ENCODE measurements at places on chromosomes 13 and 19.
A peak's percentile ranks its signal among the peaks of the same experiment; 100 is the strongest.

- DNase-seq: no peak
Measured at GRCh38 chr19:7216373-7216902, 77.8 kb downstream of the INSR start.

- DNase-seq: no peak
Measured at GRCh38 chr13:109332506-109333499, 453.6 kb downstream of the IRS2 start.

- DNase-seq: no peak
Measured at GRCh38 chr19:54493967-54494585, 8.6 kb upstream of the LAIR2 start.

- no peak for DNase-seq
Measured at GRCh38 chr19:718991-719512, 10.3 kb downstream of the PALM start.

- peak; percentile 13 for DNase-seq
Measured at GRCh38 chr13:35164324-35164932, 222.4 kb downstream of the NBEA start.

DNA sequence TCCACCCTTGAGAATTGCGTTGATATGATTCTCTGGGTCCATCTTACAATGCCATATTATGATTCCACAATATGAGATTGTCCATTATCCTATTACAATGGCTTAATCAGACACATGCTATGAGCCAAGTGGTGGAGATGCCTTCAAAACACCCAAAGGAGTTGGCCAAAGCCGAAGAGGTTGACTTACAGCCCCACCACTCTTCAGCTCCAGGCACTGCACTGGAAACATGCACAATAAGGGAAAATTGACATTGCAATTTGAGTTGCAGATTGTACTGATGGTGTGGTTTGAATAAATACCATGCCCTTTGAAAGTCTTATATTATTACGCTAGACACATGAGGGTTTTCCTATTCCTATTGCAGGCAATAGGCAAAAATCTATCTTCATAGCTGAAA, 75.4 kb upstream of the TNFSF11 start:
- DNase-seq: no peak

GRCh38 chr13:40228990-40229389, 437.5 kb downstream of the FOXO1 start:
- DNase-seq: no peak

- DNase-seq: no peak
Measured at GRCh38 chr13:92187378-92187989, 789.1 kb downstream of the GPC5 start.

DNA sequence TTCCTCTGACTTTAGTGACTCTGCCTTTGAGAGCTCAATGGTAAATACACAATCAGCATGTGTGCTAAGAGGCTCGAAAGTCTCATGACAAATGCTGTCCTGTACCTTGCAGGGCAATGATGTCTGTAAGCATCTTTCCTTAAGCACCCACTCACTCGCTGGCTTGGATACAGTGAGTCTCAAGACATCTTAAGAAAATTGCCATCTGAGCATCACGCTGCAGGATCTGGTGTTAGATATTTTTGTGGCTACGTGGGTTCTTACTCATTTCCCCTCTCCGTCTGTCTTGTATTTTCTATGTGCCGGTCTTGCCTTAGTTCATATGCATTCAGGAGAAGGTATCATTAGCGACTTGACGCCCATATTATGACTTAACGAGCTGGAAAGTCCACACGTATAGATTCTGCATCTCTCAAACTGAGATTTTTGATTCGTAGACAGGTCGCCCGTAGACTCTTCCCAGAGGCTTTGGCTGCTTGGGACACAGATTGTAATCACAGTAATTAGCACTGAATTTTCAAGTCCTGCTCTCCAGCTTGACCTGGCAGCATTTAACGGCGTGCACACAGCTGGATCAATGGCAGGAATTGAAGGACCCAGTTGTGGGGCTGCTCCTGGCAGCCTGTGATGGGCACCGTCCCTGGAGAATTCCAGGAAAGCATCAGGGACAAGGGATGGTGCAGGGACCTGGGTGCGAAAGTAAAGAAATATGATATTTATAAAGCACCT, 231.2 kb downstream of the ZIC5 start:
- DNase-seq: no peak

- no peak for DNase-seq
Measured at GRCh38 chr19:8904597-8904996, 72.4 kb downstream of the MBD3L1 start.

- DNase-seq: no peak
Measured at GRCh38 chr19:37692956-37693620, 26.5 kb downstream of the ZNF607 start.

- DNase-seq: no peak
Measured at GRCh38 chr13:44822291-44822690, 167.0 kb downstream of the NUFIP1 start.

DNA sequence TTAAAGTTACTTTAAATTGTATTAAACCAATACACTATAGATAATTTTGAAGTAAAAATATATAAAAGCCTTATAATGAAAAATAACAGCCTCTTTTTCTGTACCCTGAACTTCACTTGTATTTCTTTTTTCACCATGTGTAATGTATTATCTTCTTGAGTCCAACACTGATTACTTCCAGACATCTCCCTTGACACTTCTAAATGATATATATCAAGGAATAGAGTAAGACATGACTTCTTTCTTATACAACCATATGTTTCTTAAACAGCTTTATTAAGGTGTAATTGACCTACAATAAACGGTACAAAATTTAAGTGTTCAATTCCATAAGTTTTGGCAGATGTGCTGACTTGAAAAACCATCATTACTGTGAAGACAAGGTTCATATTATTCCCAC, 531.9 kb downstream of the OLFM4 start:
- DNase-seq: no peak

DNA sequence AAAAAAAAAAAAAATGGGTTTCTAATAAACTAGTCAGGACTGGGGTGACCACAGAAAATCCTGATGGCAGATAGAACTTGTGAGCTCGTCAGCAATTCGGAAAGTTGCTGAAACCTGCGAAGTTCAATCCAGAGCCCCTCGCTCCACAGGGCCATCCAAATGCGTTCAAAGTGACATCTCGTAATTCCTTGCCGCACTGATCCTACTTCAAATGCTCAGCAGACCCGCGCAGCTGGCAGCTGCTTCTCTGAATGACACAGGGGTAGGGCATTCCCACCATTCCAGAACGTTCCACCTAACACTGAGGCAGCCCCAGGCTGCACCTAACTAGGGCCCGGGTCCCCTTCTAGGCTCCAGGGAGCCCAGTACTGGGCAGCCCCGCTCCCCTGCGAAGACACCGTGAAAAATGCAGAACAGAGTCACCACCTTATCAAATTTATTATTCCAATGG, 4.8 kb upstream of the DAPK3 start:
- no peak for DNase-seq

DNA sequence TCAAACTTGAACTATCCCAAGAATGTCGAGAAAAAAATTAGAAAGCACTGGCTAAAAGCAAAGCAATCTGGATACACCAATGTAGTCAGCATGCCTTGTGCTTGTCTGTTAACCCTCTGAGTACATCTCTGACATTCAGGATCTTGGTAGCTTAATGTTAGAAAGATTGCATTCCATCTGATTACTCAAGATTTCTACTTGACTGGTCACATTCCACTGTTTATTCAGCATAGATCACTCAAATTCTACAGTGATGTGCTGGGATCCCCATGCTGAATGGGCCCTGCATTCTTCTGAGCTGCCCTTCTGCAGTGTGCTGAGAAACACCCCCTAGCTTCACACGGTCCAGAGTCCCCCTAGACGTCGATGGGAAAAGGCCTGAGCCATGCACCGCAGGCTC, 295.4 kb upstream of the MAB21L1 start:
- DNase-seq: no peak

DNA sequence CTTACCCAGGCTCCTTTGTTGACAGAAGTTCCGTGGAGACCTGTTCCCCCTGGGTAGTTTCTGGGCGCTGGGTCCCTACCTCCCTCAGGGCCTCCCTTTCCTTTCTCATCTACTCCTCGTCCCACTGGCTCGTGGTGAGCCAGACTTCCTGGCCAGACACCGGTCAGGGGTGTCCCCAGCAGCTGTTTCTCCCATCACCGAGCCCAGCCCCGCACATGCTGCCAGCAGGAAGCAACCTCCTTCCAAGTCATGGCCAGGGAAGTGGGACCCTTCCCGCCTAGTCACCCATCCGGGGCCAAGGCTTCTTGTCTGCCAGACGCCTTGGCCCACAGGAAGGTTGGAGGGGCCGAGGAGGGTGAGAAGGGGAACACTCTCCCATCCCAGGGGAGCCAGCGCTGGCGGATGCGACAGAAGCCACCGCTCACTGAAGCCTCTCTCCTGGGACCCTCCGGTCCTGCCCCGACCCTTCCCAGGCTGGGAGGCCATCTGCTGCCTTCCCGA, 5.7 kb downstream of the PAK4 start:
- DNase-seq: no peak

DNA sequence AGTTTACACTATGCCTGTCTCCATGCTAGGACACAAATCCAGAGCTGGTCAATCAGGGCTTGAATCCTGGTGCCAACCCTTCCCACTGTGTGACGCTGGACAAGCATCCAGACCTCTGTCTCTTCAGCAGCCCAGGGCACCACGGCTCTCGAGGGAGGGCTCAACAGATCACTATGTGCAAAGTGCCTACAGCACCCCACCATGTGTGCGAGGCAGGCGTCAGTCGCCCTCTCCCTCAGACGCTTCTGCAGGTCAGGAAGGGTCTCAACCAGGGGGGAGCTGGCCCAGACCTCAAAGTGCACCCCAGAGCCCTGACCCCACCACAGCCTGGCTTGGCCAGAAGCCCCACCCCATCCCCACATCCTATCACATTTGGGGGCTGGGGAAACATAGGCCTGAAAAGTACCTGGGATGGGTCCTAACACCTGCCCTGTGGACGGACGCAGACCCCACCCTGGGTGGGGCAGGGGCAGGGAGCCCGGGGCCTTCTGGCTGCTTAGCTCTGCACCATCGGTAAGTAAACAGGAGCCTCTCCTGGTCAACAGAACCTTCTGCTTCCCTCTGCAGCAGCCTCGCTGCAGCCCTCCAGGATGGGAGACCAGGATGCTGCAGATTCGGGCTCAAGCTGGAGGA, 2.9 kb upstream of the C2CD4C start:
- DNase-seq: no peak

DNA sequence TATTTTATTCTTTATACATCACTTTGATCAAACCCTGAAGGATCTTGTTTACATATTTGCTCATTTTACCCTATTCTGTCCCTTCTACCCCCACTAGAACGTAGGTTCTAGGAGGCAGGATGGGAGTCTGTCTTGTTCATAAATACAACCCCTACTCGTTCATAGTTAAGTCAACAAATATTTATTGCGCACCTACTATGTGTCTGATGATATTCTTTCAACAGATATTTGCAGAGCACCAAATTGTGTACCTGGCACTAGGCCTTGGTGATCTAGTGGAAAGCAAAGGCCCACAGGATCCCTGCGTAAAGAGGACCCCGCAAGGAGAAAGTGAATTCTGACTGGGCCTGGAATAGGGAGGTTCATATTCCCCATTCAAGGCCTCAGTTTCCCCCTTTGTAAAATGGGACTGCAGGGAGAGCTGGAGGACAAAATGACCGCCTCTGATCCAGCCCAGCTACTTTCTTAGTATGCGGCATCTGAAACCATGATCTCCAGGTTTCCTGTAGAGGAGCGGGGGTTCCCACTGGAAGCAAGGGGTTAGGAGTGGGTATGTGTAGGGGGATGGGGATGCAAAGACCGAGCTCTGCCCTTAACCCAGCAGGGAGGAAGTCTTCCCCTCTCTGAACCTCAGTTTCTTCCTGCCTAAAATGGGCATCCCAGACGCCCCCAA, 534 bp upstream of the GEMIN7 start:
- no peak for DNase-seq

DNA sequence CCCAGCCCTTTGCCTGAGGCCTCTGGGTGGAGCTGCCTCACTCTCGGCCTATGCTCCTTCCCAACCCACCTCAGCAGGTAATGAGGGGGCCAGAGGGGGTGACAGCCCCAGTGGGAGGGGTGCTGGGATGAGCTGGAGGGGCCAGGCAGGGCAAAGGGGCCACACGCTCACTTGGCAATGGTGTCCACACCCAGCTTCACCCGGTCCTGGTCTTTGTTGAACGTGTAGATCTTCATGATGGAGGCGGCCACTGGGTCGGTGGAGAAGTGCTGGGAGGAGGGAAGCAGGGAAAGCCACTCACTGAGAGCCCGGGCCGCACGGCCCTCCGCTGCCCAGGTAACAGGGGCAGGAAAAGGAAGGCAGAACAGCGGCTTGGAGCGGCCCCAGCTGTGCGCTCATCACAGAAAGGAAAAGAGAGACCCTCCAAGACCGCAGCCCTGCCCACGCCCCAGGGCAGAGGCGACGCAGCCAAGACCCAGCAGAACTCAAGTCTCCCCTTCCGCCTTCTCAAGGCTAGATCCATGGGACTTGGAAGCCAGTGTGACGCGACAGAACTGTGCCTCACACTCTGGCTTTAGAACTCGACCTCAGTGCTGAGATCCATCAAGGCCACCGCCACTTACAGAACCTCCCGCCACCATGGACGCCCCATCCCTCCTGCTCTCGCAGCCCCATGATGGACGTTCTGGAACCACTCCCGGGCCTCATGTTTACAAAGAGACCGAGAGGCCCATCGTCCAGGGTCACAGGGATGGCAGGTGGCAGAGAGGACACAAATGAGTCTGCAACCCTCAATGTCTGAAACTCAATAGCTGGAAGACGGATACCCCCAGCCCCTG, 9.2 kb downstream of the UBXN6 start:
- no peak for DNase-seq

- no peak for DNase-seq
Measured at GRCh38 chr19:51131780-51132680, 7.3 kb downstream of the SIGLEC9 start.

DNA sequence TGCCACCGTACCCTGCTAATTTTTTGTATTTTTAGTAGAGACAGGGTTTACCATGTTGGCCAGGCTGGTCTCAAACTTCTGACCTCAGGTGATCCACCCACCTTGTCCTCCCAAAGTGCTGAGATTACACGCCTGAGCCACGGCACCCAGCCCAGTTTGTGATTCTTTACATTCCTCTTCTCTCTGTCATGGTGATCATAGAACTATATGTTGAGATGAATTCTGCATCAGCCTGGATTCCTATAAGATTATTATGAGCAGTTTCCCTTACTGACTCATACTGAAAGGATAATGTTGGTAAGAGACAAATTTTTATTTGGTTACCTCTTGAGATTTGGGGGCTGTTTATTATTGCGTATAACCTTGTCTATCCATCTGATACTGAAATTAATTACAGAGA, 121.5 kb upstream of the CSNK1A1L start:
- DNase-seq: no peak

GRCh38 chr13:100544866-100545683, 43.5 kb downstream of the GGACT start:
- no peak for DNase-seq
